Subcutaneous preadipocyte (primary cell): ENCODE measurements at places on chromosomes 7 and 10. TPM values are rescaled to one million over a fixed set of nuclear protein-coding genes. Genes with fewer than 3 reads are reported as not detected.

Gene TFEC
- under 0.01 TPM in 1 of 2 replicates, not detected in the other for total RNA-seq

Gene LIPJ
- total RNA-seq: 0.73 TPM in 1 of 2 replicates, not detected in the other

Gene VWDE
- total RNA-seq: under 0.01 TPM in 1 of 2 replicates, not detected in the other

Gene MOGAT3
- total RNA-seq: not detected in 2 replicates

Gene SPDYE16
- under 0.01 TPM in 1 of 2 replicates, not detected in the other for total RNA-seq

Gene NME8
- total RNA-seq: not detected in 2 replicates

Gene COL28A1
- under 0.01 and 0.78 TPM in 2 replicates for total RNA-seq

Gene FOXP2
- total RNA-seq: 8.8 and 11.8 TPM in 2 replicates

Gene ATG9B
- total RNA-seq: 0.20 and 0.37 TPM in 2 replicates

Gene RALA
- total RNA-seq: 19.5 and 25.2 TPM in 2 replicates

Gene SKAP2
- 21.7 and 25.4 TPM in 2 replicates for total RNA-seq

Gene OR13A1
- total RNA-seq: not detected in 2 replicates

Gene NCF1
- total RNA-seq: not detected in 2 replicates

Gene C10orf90
- 3.7 and 5.9 TPM in 2 replicates for total RNA-seq

Gene NPC1L1
- under 0.01 TPM in 1 of 2 replicates, not detected in the other for total RNA-seq

Gene INA
- 0.37 and 1.2 TPM in 2 replicates for total RNA-seq

Gene DNAJB6
- 38.9 and 58.6 TPM in 2 replicates for total RNA-seq

Gene COL17A1
- 0.20 and 0.37 TPM in 2 replicates for total RNA-seq

Gene TUBAL3
- not detected in 2 replicates for total RNA-seq

Gene TWIST1
- total RNA-seq: 45.0 and 77.2 TPM in 2 replicates

Gene MAGI2
- 9.2 and 10.8 TPM in 2 replicates for total RNA-seq

Gene PIP
- not detected in 2 replicates for total RNA-seq

Gene OPN1SW
- not detected in 2 replicates for total RNA-seq
